ENCODE measurements at places on chromosomes 11 and 22. TPM values are rescaled to one million over a fixed set of nuclear protein-coding genes. Genes with fewer than 3 reads are reported as not detected.

GRCh38 chr11:132610216-132610615, 922.1 kb downstream of the OPCML start:
- no peak for DNase-seq

The FHIP1B gene
- 25.9 TPM for total RNA-seq

The HPS5 gene
- total RNA-seq, result 6.4 TPM

The CD3E gene
- total RNA-seq, result 5.5 TPM

The PGA5 gene
- 0.28 TPM for total RNA-seq

DNA sequence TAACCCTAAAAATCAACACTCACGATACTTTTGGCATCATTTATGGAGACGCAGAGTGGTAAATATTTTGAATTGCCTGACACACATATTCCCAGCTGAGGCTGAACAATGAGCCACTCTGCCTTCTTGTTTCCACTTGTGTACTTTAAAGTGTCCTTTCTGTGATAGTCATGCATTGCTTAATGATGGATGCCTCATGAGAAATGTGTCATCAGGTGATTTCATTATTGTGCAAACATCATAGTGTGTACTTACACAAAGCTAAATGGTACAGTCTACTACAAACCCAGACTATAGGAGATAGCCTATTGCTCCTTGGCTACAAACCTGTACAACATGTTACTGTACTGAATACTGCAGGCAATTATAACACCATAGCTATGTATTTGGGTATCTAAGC, 44.2 kb downstream of the MRE11 start:
- no peak for DNase-seq

The PKP3 gene
- total RNA-seq, result 2.0 TPM

The FAM83F gene
- 6.3 TPM for total RNA-seq

DNA sequence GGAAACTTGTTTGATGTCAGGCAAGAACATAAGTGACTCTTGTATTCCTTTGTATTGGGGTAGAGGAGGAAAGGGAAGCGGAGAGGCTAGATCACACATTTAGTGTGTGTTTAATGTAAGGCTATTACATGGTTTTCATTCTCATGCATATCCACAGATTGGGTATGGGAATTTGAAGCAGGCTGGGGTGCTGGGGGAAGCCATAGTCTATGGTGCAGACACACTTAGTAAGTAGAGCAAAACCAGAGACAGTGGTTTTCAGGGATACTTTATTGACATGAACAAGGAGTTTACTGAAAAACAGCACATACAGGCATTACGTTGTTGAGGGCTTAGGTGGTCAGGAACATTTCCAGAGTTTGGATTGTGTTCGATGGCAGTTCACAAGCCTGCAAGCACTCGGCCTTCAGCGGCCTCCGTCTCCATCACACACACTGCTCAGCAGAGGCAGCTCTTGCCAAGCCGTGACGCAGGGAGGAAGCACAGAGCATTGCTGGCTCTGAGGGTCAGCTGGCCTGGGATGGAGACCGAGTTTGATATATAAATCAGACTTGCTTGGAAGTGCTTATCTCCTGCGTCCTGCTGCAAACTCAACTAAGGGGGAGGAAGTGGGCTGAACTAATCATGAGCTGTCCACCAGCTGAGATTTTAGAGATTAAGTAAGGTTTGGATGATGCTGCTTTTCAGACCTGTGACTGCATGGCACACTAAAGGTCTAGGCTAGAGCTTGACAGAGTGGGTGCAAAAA, 25.3 kb downstream of the SCN3B start:
- peak; percentile 82 for DNase-seq

The CBLIF gene
- total RNA-seq, result not detected

GRCh38 chr11:105854269-105854668, 167.8 kb downstream of the MSANTD4 start:
- DNase-seq, result no peak

- no peak for DNase-seq
Measured at GRCh38 chr11:3786781-3787428, 10.4 kb downstream of the NUP98 start.

GRCh38 chr11:66478729-66479393, 1.4 kb upstream of the DPP3 start:
- DNase-seq, result no peak

GRCh38 chr11:123682696-123683410, 28.4 kb upstream of the SCN3B start:
- no peak for DNase-seq

- peak; percentile 82 for DNase-seq
Measured at GRCh38 chr11:61967924-61968757, 707 bp upstream of the FTH1 start.

The BARX2 gene
- total RNA-seq, result not detected

The HORMAD2 gene
- total RNA-seq, result not detected

- no peak for DNase-seq
Measured at GRCh38 chr11:121255473-121256125, 37.0 kb upstream of the SC5D start.

GRCh38 chr22:44247346-44247745, 65.4 kb downstream of the SHISAL1 start:
- no peak for DNase-seq

DNA sequence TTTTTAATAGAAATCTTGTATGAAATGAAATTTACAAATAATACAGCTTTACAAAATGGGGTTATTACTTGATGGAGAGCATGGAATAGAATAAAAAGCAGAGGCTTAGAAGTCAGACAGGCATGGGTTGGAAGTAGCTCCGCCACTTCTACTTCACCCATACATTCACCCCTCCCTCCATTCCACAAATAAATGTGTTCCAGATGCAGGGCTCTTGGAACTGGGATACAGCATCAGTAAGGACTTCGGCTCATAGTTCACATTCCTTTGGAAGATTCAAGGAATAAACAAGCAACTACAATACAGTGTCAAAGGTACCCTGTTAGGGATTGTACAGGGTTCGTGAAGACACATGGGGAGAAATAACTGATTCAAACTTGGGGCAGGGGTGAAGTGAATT, 156.8 kb downstream of the WNT11 start:
- DNase-seq, result no peak

The NTM gene
- total RNA-seq, result 1.1 TPM

GRCh38 chr22:25085930-25086901, 113.4 kb upstream of the CRYBB3 start:
- peak; percentile 88 for DNase-seq

The NECTIN1 gene
- total RNA-seq, result 10.2 TPM

DNA sequence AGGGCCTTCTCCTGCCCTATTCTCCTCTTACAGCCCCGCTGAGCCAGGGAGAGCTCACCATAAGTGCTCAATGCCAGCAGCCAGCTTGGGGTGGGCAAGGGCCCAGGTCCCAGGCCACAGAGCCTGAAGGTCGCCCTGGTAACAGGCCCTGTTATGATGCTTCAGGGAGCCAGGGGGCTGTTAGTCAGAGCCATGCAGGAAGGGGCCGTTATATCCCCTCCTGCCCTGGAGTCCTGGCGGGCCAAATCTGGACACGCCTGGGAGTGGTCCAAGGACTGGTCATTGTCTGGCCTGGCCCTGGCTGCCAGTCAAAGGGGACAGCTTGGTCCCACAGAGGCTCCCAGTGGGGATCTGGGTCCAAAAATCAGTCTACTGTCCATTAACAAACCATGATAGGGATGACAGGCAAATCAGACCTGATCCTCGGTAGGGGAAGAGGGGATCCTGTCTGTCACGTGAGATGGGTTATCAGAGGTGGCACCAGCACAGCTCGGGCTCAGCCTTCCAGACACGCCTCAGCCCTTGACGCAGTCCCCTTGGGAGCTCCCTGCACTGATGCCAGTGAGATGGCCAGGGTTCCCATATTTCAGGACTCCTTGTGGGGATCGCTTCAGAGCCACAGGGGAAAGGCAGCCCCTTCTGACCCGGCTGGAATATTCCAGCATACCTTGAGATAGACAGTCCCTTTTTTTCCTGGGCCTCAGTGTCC, 55.9 kb downstream of the LRRC32 start:
- peak; percentile 83 for DNase-seq

DNA sequence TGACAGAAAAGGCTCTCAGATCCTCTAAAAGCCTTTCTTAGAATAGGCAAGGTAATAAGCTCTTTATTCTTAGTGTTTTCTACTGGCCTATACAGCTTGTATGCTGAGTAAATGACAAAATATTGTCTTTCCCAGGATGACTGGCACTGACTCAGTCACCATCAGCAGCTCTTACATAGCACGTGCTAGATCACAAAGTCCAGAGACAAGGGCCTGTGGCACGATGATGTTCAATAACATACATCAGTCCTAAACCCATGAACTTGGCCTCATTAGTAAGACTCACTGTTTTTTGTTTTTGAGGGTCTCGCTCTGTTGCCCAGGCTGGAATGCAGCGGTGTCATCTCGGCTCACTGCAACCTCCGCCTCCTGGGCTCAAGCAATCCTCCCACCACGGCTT, 42.7 kb downstream of the CELF1 start:
- DNase-seq, result no peak

The MISFA gene
- total RNA-seq, result 7.8 TPM

The CDC42EP1 gene
- 26.6 TPM for total RNA-seq

DNA sequence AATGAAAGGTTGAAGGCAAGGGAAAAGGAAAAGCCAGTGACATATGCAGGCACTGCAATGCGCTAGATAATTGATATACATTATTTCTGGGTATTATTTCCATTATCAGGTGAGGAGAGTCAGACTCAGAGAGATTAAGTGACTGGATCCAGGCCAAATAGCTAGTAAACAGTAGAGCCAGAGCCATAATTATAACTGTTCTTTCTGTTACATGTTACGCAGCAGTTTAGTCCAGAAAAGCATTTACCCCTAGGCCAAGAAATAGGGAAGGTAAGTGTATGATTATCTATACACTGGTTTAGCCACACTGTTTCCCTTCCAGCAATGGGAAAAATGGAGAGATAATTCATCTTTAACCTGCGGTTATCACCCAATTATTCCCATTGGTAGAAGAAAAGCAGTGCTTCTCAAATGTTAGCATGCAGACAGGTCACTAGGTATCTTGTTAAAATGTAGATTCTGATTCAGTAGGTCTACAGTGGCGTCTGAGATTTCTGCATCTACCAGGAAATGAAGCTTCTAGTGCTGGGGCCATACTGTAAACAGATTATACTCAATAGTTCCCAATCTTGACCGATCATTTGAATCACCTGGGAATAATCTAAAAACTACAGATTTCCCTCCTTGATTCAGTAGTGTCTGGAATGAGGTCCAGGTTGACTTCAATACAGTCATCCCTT, 69.4 kb downstream of the RBFOX2 start:
- DNase-seq, result no peak

- DNase-seq, result no peak
Measured at GRCh38 chr11:80320765-80321164, 879.9 kb upstream of the TENM4 start.

- DNase-seq, result no peak
Measured at GRCh38 chr11:130165601-130166456, 6.2 kb downstream of the ST14 start.

DNA sequence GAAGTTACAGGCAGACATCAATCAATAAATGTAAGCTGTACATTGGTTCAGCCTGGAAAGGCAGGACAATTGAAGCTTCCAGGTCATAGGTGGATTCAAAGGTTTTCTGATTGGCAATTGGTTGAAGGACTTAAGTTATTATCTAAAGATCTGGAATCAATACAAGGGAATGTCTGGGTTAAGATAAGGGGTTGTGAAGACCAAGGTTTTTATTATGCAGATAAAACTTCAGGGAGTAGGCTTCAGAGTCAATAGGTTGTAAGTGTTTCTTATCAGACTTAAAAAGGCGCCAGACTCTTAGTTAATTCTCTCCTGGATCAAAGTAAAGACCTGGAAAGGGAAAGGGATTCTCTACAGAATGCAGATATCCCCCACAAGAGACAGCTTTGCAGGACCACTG, 935.4 kb downstream of the TBC1D22A start:
- DNase-seq, result no peak

DNA sequence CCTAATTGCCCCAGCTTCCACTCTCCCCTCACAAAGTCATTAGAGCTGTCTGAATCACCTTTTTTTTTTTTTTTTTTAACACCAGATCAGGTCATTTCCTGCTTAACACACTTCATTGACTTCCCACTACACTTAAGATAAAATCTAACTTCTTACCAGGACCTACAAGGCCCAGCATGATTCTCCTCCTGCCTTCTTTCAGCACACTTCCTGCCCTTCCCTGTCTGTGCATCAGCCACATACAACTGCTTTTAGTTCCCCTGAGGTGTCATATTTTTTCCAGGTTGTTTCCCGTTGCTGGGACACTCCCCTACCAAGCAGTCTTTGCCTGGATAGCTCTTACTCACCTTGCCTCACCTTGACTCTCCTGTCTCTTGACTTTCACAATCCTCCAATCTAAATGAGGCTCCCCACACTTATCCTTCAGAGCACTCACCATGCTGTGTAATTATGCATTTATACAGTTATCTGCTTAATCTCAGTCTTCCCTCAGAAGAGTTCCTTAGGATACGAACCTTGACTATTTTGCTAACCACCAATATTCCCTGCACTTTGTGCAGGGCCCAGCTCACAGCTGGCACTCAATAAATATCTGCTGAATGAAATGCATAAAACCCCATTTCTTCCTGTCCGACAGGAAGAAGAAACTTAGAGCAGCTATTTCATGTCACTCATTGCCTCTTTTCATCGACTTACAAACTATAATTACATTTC, 96.6 kb upstream of the AKIP1 start:
- no peak for DNase-seq

The PLAAT4 gene
- 5.5 TPM for total RNA-seq

All from heart left ventricle (tissue), 16 donors.